NCI-H2081 (cell line): ENCODE measurements at places on chromosomes 16 and 17.

GRCh38 chr16:23505180-23505665 lies 5.1 kb downstream of the GGA2 start:
- no peak for DNase-seq

DNA sequence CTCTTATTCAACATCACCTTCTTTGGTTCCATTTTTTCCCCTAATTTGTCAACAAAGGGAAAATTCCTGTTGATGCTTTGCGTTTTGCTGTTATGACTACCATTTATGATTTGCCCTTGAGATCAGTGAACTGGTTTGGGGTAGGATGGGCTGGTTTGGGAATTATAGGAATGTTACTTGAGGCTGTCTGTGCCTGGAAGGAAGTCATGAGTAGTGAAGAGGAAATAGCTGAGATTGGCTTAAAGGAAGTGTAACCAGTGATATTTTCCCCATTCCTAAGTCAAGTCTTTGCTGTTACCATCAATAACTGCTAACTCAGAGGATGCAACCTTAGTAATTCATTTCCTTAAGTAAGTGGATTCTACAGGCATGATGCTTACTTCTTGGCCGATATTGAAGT lies 179.2 kb downstream of the MAP2K6 start:
- DNase-seq, result no peak

DNA sequence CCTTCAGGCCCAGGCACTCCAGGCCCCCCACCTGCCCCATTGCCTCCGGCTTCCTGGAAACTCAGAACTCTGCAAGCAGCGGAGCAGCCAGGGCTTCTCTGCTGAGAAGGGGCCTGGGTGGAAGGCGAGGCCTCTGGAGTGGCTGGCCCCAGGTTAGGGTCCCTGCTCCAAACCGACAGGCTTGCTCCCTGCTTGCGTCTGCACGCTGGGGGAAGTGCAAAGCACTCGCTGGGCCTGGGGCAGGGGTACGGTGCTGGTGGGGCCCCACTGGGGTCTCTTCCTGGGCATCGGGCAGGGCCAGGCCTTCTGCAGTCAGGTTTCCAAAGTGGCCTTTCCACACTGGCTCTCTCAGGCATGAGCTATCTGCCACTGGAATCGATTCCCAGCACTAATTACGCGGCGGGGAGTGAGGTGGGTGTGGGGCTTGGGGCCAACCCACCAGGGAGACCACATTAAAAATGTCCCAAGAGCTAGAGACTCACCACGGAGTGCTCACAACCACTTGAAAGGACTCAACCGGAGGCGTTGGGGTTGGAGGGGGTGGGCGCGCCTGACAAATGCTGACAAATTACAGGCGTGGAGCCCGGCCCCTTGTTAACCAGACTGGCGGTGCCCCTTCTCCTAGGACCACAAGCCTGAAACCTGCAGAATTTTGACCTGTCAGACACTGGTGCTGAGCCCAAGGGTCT lies 17.9 kb downstream of the FAM83G start:
- DNase-seq, result no peak

GRCh38 chr17:78302478-78302877 lies 57.4 kb downstream of the SOCS3 start:
- no peak for DNase-seq
